Right renal pelvis (tissue), 4 donors: ENCODE measurements at places on chromosomes 1 and 21. TPM values are rescaled to one million over a fixed set of nuclear protein-coding genes. Genes with fewer than 3 reads are reported as not detected.

GRCh38 chr21:35291973-35292627 is 243.0 kb upstream of the RUNX1 start:
- no peak for DNase-seq

- DNase-seq, result no peak
Measured at GRCh38 chr1:45325851-45326506, 716 bp upstream of the HPDL start.

- DNase-seq, result no peak
Measured at GRCh38 chr1:23524163-23524562, 6.9 kb downstream of the E2F2 start.

DNA sequence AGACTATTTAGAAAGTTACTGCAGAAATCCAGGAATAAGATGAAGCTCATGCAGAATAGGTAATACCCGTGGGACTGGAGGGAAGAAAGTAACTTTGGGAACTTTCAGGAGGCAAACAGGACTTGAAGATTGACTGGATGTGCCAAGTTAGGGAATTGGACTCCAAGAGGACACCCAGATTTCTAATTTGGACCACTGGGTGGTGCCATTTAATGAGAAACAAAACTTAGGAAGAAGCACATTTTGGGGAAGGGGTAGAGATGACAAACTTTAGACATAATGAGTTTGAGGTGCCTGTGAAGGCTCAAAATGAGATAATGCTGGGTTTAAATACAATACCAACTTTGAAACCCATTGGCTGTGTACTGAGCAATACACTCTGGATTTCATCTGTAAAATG is 3.3 kb upstream of the B4GALT3 start:
- DNase-seq, result no peak

GRCh38 chr1:198610362-198610761 is 28.5 kb upstream of the PTPRC start:
- DNase-seq, result no peak

GRCh38 chr1:218156595-218156994 is 128.5 kb upstream of the RRP15 start:
- DNase-seq, result no peak

DNA sequence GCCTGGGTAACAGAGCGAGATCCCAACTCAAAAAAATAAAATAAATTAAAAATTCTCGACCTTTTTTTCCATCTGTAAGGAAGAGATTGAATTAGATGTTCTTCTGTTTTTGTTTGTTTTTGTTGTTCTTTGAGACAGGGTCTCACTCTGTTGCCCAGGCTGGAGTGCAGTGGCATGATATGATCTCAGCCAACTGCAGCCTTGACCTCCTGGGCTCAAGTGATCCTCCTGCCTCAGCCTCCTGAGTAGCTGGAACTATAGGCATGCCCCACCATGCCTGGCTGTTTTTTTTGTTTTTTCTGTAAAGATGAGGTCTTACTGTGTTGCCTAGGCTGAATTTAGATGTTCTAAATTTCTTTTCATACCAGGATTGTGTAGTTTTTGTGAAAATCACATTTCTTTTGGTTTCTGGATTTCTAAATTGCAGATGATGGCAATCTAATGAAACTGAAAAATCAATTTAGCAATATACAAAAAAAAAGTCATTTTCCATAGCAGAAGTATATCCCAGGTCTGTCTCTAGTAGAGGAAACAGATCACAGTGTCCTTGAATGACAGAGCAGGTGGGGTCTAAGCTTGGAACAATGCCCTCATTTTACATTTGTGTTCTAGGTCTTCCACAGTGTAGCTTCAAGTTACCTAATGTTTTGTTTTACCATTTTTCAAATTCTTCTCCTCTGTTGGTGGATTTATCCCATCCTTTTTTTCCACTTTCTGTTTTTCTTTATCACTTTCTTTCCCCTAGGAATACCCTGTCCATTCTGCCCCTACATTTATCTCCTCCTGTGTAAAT is 20.3 kb downstream of the ZYG11A start:
- no peak for DNase-seq

The VN1R5 gene
- 0.04 TPM for polyA plus RNA-seq

The FCRL4 gene
- not detected for polyA plus RNA-seq

The ARID4B gene
- polyA plus RNA-seq, result 48.9 TPM

The RNPC3 gene
- polyA plus RNA-seq, result 56.9 TPM
